Amygdala (tissue), 56 donors: ENCODE measurements at places on chromosomes 16 and 17.

GRCh38 chr16:27301236-27301861, 12.4 kb upstream of the IL4R start:
- no peak for DNase-seq

DNA sequence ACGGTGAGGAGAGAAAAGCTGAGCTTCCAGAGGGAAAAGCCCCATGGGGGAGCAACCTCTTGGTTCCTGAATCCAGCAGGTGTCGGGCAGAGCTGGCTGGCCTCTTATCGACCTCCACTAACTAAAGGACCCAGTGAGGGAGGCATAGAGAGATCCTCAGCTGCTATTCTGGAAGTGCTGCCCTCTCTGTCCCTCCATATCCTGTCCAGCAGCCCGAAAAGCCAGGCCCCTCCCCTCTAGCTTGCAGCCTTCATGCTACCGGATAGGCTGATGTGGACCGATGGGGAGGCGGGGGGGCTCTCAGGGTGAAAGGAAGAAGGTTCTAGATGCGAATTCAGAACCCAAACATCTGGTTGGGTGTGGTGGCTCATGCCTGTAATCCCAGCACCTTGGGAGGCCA, 24.9 kb downstream of the MXRA7 start:
- no peak for DNase-seq

GRCh38 chr17:61766520-61766919, 96.8 kb downstream of the BRIP1 start:
- no peak for DNase-seq

GRCh38 chr17:43673516-43674323, 12.0 kb upstream of the MEOX1 start:
- DNase-seq = peak; percentile 34

GRCh38 chr17:49015924-49016774, 19.0 kb downstream of the IGF2BP1 start:
- no peak for DNase-seq

GRCh38 chr16:17346621-17347569, 123.9 kb downstream of the XYLT1 start:
- no peak for DNase-seq
